ENCODE measurements at places on chromosomes 2 and 18.

DNA sequence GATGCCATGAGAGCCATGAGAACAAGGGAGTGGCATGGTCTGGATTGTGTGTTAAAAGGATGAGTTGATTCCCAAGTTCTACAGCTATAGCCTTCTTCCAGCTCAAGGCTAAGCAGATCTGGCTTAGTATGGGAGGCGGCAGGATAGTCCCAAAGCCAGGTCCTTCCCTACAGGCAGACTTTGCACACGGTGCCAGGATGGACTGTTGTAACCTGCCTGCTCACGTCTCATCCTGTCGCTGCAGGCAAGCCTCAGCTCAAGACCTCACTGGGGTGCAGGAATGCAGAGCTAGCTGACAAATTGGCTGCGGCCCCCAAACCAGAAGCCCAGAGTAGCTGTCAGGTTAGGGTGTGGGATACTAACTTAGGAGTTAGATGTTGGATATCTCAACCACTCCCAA lies 28.8 kb upstream of the IGFBP5 start:
- DNase-seq: no peak

- DNase-seq: no peak
Measured at GRCh38 chr2:150732064-150732463, 244.6 kb upstream of the RND3 start.

DNA sequence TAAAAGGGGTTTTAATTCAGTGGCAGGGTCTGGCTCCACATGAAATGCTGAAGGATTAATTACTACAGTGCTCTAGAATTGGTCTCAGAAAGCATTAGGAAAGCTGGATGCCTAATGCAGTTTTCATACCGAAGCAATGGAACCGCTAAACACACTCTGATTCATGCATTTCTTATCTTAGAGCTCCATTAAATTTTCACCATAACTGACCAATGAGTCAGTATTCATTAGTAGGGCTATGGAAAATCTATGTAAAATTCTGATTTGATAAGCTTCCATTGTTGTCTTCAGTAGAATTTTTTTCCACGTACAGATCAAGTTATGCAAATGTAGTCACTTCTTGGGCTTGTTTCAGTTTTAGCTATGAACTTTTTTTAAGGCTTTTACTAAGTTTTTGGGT lies 359.9 kb downstream of the ARHGAP15 start:
- DNase-seq: no peak

DNA sequence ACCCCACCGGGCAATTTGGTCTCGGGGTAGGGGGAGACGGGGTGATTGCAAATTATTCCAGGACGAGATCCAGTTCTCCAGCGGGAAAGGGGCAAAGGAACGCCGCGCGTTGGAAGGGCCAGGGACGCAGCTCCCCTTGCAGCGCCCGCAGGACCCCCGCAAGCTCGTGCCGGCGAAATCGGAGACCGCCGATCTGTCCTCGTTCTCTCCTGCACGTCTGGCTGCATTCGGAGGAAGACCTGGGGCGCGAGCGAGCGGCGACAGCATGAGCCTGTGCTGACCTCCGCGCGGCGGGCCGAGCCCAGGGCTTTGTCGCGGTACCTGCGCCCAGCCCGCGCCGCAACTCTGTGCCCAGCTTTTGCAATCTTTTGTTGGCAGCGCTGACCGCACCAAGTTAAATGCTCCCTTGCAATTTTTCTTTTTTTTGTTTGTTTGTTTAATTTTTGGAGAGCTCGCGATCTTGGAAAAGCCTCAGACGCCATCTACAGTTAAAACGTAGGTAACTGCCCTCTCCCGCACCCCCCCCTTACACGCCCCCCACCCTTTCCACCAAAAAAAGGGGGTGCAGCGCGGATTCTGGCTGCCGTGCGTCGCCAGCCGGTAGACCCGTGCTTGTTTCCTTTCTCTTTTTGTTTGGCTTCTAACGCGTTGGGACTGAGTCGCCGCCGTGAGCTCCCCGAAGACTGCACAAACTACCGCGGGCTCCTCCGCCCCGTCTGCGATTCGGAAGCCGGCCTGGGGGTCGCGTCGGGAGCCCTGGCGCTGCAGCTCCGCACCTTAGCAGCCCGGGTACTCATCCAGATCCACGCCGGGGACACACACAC lies 667 bp downstream of the TRIB2 start:
- DNase-seq: peak; percentile 43

DNA sequence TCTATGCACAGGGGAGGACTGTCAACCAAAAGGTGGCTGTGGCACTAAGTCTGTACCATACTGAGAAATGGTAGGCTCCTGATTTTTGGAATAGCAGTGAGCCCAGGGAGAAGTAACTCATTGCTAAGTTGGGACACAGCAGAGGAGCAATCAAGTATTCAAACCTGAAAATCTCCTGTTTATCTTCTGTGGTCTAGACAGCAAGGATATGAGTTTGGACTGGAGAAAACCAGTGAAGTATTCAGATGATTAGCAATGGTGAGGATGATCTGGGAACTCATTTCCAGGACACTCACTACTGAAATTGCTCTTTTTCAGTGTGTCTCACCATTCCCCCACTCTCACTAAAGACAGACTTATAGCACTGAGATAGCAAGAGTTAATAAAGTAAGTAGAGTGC lies 112.0 kb downstream of the GULP1 start:
- no peak for DNase-seq

DNA sequence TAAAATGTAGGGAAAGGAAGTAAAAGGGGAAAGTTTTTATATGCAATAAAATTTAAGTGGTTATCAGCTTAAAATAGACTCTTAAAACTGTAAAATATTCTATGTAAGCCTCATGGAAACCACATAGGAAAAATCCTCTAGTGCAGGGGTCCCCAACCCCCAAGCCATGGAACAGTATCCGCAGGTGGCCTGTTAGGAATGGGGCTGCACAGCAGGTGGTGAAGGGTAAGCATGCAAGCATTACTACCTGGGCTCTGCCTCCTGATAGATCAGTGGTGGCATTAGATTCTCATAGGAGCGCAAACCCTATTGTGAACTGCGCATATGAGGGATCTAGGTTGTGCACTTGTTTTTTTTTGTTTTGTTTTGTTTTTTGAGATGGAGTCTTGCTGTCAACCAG lies 1409.3 kb upstream of the CDH2 start:
- no peak for DNase-seq

DNA sequence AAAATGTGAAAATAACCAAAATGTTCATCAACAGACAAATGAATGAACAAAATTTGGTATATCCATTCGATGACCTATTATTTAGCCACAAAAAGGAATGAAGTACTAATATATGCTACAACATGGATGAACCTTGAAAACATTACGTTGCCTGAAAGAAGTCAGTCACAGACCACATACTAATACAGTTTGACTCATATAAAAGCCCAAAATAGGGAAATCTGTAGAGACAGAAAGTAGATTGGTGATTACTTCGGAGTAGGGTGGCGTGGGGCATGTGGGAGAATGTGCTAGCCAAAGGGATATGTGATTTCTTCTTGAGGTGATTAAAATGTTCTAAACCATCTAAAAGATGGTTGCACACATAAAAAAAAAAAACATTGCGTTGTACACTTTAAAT lies 44.2 kb upstream of the PPM1B start:
- no peak for DNase-seq

- DNase-seq: no peak
Measured at GRCh38 chr2:230737791-230738226, 25.2 kb downstream of the CAB39 start.

- DNase-seq: no peak
Measured at GRCh38 chr2:206991070-206991469, 51.8 kb downstream of the CPO start.

- DNase-seq: no peak
Measured at GRCh38 chr2:207484444-207485391, 45.0 kb upstream of the CREB1 start.

- DNase-seq: no peak
Measured at GRCh38 chr18:10321576-10321975, 132.9 kb upstream of the APCDD1 start.

- no peak for DNase-seq
Measured at GRCh38 chr2:68341583-68341982, 21.8 kb upstream of the CNRIP1 start.

DNA sequence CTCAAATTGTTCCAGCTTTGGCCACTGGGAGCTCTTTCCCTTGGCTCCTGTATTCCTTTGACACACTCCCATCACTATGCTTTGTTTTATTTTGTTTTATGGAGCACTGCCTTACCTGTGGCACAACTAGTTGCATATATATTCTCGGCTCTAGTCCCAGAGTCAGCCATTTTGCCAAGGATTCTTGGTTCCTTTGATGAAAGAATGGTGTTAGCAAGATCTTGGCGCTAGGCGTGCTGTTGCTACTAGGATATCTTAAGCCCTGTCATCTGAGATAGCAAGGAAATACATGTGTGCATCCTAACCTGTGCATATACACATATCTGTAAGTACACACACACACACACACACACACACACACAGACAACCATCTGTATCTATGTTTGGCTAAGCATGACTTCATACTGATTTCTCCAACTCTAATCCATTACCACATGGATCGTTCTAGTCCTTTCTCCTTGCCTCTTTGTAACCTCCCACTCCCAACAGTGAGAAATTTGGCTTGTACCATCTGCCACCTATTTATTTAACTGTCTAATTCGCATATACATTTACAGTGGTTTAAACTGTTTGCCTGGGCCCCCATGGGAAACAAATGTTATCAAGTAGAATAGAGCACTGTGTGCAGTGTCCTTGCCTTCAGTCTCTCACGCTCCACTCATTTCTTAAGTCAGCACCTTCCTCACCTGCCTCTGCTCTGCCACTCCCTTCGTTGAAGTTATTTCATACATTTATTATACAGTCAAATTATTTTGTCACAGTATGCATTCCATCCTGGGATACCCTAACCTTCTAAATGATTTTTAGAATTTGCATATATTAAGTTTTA lies 137.5 kb upstream of the MAP3K20 start:
- DNase-seq: no peak

Data from GM12891 (cell line).